ENCODE measurements at places on chromosomes 11 and 22.

DNA sequence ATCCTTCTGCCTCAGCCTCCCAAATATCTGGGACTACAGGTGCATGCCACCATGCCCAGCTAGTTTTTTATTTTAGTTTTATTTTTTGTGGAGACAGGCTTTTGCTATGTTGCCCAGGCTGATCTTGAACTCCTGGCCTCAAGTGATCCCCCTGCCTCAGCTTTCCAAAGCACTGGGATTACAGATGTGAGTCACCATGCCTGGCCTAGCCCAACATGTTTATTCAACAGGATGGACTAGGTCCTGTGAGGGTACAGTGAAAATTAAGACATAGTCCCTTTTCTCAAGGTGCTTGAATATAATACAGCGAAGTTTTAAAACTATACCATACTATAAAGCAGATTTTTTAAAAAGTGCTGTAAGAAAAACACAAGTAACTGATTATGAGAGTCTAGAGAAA, 45.2 kb upstream of the EED start:
- no peak for DNase-seq

DNA sequence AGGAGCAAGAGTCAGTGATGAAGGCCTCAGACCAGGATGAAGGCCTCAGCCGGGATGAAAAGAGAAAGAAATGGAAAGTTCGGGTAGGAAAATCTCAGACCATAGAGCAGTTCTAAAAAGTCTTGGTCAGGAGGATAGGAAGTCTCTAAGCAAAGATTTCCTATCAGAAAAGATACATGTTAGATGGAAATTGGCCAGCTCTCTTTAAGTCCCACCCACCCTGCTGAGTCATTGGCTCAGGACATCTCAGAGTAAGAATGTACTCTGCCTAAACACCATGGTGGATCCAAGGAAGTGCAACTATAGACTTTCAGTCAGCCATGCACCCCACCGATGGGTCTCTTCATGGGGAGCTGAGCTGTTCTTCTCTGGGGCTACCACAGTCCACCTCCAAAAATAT, 4.4 kb downstream of the OR8B3 start:
- DNase-seq, result no peak

- no peak for DNase-seq
These were observed 28.0 kb downstream of the TOLLIP start for GRCh38 chr11:1281326-1281973.

DNA sequence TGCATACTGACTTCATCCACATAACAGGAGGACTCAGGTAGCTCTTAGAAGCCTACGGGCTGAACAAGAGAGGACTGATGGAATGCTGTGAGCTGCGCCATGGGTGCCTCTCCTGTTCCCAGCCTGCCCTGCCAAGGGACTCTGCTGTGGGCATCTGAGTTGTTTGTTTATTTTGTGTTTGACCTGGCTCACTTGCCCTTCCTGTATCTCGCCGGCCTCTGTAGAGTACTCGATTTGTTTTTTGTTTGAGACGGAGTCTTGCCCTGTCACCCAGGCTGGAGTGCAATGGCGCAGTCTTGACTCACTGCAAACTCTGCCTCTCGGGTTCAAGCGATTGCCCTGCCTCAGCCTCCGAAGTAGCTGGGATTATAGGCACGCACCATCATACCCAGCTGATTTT, 1.8 kb downstream of the TTC38 start:
- no peak for DNase-seq

- no peak for DNase-seq
These were observed 10.4 kb downstream of the ALG12 start for GRCh38 chr22:49907807-49908206.

DNA sequence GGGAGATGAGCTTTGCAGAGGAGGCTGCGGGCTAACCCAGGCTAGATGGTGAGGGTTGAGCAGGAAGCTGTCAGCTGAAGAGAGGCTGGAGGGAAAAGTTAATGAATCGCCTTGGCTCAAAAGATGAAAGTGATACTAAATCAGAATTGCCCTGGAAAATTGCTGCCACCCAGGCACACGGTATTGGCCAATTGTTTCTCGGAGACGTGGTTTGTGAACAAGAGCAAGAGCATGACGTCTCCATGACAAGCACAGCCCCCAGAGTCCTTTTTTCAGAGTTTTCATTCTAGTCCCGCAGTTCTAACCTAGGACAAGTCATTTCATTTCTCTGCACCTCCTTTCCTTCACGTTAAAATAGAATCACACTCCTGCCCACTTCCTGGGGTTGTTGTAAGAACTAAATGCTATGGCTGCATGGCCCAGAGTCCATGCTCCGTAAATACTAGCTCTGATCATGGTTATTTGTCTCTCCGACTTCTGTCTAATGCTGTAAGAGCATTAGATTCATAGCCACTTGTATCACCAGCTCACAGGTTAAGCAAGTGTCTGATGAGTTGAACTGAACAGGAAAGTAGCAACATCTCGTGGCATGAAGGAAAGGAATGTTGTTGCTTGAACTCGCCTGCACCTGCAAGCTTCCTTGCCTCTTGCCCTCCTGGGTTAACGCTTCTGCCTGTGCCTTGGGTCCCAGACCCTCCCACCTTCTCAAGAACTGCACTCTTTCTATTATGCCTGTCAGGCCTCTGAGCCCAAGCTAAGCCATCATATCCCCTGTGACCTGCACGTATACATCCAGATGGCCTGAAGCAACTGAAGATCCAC, 33.8 kb upstream of the NUP50 start:
- DNase-seq, result no peak

GRCh38 chr11:78715639-78716311, 141.1 kb upstream of the NARS2 start:
- peak; percentile 79 for DNase-seq

DNA sequence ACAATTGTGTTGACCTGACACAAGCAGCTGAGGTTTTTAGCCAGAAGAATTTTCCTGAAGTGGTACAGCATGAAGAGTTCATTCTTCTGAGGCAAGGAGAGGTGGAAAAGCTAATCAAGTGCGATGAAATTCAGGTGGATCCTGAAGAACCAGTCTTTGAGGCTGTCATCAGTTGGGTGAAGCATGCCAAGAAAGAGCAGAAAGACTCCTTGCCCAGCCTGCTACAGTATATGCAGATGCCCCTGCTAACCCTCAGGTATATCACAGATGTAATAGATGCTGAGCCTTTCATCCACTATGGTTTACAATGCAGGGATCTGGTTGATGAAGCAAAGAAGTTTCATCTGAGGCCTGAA, 12.9 kb upstream of the SCARF2 start:
- DNase-seq, result no peak

GRCh38 chr11:33949252-33949913, 57.5 kb upstream of the LMO2 start:
- DNase-seq, result no peak

- DNase-seq, result no peak
These were observed 49.5 kb downstream of the IGLL5 start for GRCh38 chr22:22936915-22937656.

GRCh38 chr11:106950067-106950491, 68.2 kb downstream of the GUCY1A2 start:
- no peak for DNase-seq

DNA sequence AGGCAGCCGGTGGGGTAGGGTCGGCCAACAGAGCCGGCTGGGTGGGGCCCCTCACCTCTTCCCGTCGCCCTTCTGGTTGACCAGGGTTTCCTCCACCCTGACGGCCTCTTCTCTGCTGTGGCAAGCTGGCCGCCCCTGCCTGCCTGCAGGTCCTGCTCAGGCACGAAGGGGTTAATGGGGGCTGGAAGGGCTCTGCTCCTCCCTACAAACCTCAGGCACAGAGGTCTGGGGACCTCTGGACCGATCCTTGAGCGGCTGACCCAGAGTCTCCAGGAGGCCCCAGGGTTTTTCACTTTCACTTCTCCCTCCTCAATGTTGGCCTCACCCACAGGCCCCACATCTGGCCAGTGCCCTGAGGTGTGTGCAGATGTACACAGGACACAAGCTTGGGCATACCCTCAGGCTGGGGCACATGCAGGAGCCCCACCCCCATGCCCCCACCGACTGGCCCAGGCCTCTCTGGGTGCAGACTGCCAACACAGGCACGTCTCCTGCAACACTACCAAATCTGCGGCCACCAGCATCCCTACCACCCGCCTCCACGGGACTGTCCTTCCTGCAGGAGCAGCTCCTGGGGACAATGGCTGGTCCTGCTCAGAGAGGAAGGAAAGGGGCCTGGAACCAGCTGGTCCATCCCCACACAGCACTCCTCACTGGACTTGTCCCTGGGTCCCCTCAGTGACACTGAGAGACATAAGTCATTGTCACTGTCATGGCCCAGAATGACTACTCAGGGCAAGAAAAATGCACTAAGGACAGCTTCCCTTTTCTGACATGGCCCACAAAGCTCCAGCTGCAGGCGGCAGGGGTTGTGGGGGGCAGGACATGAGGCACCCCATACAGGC, 3.2 kb upstream of the TBX1 start:
- DNase-seq, result no peak

DNA sequence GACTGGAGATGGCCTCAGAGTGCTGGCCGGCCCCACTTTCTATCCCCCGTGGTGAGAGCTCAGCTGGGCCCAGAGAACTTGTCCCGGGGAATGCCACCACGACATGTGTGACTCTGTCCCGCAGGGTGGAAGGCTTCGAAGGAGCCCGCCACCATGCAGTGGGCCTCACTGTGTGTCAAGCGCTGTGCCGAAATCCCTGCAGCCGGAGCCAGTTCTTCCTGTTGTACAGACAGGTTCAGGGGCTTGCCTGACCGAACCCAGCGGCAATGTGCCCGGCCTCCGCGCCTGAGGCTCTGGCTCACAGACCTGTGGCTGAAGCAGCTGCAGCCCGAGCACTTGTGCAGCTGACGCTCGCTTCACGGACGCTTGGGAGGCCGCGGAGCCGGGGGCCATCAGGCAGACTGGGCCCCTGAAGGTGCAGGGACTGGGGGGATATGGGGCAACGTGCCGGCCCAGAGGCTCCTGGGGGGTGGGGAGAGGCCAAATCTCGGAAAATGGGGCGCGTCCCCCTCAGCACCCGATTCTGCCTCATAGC, 650 bp downstream of the PPM1F start:
- DNase-seq, result peak; percentile 33

DNA sequence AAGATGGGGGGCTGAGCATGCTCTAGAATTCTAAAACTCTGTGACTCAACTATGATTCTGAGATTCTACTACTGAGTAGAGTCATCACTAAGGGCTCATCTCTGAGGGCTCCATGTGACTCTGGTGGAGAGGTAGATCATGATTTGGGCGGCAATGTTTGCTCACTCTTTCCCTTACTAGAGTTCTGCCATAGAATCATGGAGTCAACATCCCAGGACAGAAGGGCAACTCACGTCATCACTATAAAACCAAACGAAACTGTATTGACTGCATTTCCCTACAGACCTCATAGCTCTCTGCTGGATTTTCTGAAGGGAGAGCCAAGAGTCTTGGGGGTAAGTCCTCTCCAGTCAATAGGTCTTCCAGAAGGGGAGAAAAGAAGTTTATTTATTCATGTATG, at the start of gene MS4A14:
Gene MS4A14, plus strand, starts transcription at position 78 of the 400 bp plus-strand sequence. Its CDS starts 120 bp downstream, at position 198.
- DNase-seq, result no peak

- no peak for DNase-seq
These were observed 12.7 kb upstream of the FOLH1 start for GRCh38 chr11:49221112-49221511.

- DNase-seq, result no peak
These were observed 182.5 kb downstream of the CSNK2A3 start for GRCh38 chr11:11170352-11171084.

GRCh38 chr11:69923196-69923595, 104.0 kb upstream of the FGF3 start:
- DNase-seq, result no peak

- DNase-seq, result no peak
These were observed 87.1 kb upstream of the TMEM45B start for GRCh38 chr11:129728581-129728980.

DNA sequence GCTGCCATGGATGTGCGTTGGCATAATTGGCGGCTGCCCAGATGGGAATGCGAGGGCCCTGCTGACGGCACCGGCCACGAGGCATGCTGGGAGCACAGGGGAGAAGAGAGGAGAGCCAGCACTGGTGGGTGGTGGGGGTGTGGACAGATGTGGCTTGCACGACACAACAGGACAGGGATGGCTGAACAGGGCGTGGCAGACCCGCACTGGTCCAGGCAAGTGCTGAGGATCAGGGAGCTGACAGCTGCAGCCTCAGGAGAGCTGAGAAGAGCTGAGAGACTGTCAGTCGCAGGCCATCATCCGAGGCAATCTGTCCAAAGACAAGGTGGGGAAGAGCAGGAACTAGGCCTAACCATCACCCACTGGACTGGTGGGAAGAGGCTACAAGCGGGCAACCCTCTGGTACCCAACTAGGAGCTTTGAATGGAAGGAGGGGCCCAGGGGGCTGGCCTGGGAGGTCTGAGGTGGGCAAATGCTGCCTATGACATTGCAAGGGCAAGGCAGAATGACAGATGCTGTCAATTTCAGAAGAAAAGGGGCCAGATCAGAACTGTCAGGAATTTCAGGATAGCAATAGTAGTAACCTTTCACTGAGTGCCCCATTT, 2.4 kb downstream of the GNB1L start:
- DNase-seq, result no peak

All from endothelial cell (in vitro differentiated cells).